Stimulated activated CD8-positive, alpha-beta memory T cell treated with anti-CD3 and anti-CD28 coated beads, Interleukin-2, amount 100 ng/mL, for 1 hour (primary cell): ENCODE measurements at places on chromosomes 4 and X.

GRCh38 chrX:42176789-42177188, 253.4 kb upstream of the CASK start:
- no peak for DNase-seq

- no peak for DNase-seq
Measured at GRCh38 chrX:56812515-56813105, 83.6 kb downstream of the NBDY start.

GRCh38 chr4:140071806-140072205, 82.2 kb downstream of the MAML3 start:
- no peak for DNase-seq

DNA sequence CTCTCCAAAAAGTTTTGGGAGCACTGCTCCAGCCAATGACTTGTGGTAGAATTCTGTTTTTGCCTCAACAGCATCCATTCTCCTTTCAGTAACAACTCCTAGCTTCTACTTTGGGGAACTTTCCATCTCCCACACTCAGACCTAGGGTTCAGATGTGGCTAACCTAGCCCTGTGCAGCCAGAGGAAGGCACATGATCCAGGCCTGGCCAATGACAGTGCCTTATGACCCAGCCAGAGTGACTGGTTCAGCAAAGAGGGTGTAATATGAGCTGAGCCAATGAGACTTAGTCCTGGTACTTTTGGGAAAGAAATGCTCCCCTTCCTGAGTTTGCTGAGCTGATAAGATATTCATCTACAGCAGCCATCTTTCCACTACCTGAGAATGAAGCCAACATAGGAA, 5.4 kb upstream of the USP46 start:
- no peak for DNase-seq

- no peak for DNase-seq
Measured at GRCh38 chr4:3791910-3792542, 25.8 kb downstream of the ADRA2C start.

GRCh38 chr4:151408630-151409469, at the start of gene FHIP1A:
Gene FHIP1A (plus strand): TSS chr4:151409176. CDS start chr4:151566260, 157,084 bp downstream.
- peak; percentile 50 for DNase-seq

GRCh38 chr4:146534178-146534577, 12.4 kb upstream of the SLC10A7 start:
- no peak for DNase-seq

GRCh38 chr4:143095447-143095846, 89.3 kb upstream of the USP38 start:
- DNase-seq: no peak

DNA sequence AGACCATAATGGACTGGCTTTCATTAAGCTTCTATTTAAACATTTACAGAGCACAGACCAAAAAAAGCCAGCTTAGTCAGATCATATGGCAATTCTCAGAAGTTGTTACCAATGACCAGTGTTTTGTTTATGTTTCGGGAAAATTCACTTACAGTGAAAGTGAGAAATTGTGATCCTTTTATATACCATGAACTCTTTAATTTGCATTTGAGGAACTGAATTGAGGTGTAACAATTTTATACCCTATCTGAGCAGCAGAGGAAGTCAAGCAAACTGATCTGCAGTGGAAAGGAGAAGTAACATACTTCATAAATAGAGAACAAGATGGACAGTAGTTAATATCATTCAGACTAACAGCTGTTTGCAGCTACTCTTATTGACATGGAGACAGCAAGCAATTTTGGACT, 97.1 kb downstream of the TMA16 start:
- DNase-seq: no peak

- DNase-seq: no peak
Measured at GRCh38 chrX:107227780-107228485, 21.5 kb downstream of the DNAAF6 start.

- DNase-seq: no peak
Measured at GRCh38 chrX:49206543-49206942, 6.5 kb upstream of the SYP start.

- DNase-seq: no peak
Measured at GRCh38 chr4:155828628-155829027, 37.4 kb downstream of the ASIC5 start.

GRCh38 chrX:135425026-135425965, 3.6 kb downstream of the SMIM10L2A start:
- no peak for DNase-seq

DNA sequence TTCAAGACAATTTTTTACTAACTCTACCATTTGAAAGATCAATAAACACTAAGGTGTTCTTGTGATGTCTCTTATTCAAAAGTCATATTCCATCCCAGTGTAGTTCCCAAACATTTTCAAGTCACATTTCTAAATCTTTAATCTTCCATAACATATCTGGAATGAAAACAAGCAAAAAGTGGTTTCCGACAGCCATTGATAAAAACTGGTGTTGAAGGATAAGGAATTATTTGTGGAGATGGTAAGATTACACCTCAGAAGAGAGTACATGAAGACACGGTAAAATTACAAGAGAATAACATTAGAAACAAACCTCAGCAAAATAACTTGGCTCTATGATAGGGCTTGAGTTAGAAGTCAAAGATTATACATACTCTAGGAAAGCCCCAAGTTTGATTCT, 4.3 kb downstream of the CHIC2 start:
- no peak for DNase-seq
